ENCODE measurements at places on chromosomes 1 and 21.

- DNase-seq = no peak
These were observed 4.6 kb downstream of the GFI1 start for GRCh38 chr1:92481971-92482664.

GRCh38 chr1:85957760-85958159, 198.8 kb downstream of the COL24A1 start:
- no peak for DNase-seq

- DNase-seq = no peak
These were observed 116.8 kb upstream of the SMYD2 start for GRCh38 chr1:214164173-214164572.

- DNase-seq = no peak
These were observed 30.7 kb downstream of the ZBTB17 start for GRCh38 chr1:15945011-15945831.

- DNase-seq = no peak
These were observed 777 bp upstream of the METTL25B start for GRCh38 chr1:156727492-156727891.

DNA sequence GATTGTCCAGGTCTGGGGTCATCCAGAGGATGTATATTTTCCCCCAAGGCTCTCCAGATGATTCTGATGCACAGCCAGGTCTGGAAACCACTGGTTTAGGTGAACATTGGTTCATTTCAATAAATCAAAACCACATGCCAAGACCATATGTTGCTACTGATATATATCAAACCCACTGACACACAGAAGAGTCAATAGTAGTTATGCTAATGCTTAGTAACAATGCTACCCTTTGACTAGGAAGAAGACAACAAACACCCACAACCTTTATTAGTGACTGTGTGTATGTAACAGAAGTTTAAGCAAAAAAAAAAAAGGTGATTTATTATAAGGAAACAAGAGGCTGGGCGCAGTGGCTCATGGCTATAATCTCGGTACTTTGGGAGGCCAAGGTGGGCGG, 35.6 kb upstream of the POU2F1 start:
- no peak for DNase-seq

GRCh38 chr1:19676438-19676922, 11.8 kb downstream of the HTR6 start:
- peak; percentile 16 for DNase-seq

GRCh38 chr21:37811711-37812110, 104.5 kb downstream of the KCNJ6 start:
- no peak for DNase-seq

DNA sequence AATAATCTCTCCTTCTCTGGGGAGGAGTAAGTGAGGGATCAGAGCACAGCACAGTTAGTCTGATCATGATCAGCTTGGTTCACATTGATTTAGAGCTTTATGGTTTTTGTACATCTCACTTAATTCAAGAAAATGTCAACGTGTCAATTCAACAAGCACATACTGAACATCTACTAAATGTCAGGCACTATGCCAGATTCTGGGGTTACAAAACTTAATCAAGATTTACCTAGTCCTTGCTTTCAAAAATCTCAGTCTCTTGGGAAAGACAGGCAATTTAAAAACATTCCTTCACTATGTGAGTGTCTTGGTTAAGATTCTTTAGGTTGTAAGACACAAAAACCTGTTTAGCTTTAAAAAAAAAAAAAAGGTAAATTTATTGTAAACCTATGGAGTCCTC, 181.4 kb downstream of the AK5 start:
- DNase-seq = no peak

DNA sequence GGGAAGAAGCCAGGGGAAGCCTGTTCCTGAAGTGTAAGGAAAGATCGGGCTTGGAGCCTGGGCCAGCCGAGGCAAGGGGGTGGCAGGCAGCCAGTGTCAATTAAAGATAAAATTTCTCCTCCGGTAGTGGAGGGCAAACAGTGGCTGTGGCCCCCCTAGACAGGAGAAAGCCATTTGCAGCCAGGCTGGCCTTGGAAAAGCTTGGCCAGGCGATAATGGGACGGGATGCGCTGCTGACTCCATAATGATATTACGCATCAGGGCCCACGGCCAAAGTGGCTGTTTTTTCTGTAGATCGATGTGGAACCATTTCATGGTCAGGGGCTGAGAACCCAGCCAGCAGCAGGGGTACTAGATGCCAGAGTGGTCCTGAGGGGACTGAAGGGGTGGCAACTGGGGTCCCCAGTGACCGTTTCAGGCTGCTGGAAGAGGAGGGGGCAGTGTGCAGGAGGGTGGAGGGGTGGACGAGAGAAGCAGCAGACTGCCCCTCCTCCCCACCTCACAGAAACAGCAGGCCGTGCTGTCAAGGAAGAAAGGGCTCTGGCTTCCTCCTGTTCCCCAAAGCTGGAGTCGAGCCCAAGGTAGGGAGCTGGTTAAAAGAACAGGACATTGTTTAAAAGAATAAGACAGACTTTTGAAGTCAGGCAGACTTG, 25.2 kb downstream of the KCNC4 start:
- DNase-seq = no peak

DNA sequence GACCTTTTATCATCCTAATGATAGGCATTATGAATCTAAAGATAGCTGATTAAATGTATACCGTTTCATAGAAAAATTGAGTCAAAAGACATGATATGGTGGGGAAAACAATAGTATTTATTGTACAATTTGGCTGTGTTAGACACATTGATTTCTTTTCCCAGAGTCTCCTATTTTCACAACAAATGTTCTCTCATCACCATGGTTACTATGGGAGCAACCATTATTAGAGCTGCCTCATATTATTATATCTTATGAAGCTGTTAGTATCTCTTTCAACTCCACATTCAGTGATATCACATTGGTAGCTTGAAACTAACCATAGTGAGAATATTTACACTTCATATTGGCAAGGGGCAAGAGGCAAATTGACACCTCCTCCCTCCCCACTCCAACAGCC, 10.7 kb upstream of the CTH start:
- no peak for DNase-seq

Data from AG04450 (cell line).